ENCODE measurements at places on chromosomes 6 and 20. TPM values are rescaled to one million over a fixed set of nuclear protein-coding genes. Genes with fewer than 3 reads are reported as not detected.

DNA sequence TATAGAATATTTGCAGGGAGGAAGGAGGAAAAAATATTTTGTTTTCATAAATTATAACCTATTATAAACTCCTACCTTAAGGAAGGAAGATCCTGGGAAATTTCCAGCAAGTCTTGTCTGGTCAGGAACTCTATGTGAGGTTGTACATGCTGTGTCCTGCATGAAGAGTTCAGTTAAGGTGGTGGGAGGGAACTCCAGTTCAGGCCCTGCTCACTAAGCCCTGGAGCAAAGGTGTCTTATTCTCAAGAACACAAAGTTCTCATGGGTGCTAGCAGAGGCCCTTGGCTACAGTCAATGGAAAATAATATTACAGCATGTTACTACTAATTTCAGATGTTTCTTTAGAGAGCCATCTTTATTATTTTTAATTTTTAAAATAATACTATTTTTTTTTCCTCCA is 3.8 kb upstream of the OGFRL1 start:
- no peak for DNase-seq

- no peak for DNase-seq
Measured at GRCh38 chr20:57483287-57484050, 41.5 kb downstream of the CTCFL start.

DNA sequence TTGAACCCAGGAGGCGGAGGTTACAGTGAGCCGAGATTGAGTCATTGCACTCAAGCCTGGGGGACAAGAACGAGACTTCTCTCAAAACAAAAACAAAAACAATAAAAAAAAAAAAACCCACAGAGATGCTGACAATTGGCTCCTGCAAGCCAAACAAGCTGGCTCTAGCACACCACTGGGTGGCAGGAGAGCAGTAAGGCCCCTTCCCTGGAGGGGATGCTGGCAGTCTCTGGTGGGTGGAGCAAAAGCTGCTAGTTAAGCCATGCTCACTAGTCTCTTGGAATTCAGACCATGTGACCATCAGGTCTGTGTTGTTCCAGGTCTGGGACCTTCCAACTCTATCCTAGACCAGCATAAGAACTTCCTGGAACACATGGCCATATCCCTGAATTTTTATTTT is 18.9 kb upstream of the DSN1 start:
- no peak for DNase-seq

DNA sequence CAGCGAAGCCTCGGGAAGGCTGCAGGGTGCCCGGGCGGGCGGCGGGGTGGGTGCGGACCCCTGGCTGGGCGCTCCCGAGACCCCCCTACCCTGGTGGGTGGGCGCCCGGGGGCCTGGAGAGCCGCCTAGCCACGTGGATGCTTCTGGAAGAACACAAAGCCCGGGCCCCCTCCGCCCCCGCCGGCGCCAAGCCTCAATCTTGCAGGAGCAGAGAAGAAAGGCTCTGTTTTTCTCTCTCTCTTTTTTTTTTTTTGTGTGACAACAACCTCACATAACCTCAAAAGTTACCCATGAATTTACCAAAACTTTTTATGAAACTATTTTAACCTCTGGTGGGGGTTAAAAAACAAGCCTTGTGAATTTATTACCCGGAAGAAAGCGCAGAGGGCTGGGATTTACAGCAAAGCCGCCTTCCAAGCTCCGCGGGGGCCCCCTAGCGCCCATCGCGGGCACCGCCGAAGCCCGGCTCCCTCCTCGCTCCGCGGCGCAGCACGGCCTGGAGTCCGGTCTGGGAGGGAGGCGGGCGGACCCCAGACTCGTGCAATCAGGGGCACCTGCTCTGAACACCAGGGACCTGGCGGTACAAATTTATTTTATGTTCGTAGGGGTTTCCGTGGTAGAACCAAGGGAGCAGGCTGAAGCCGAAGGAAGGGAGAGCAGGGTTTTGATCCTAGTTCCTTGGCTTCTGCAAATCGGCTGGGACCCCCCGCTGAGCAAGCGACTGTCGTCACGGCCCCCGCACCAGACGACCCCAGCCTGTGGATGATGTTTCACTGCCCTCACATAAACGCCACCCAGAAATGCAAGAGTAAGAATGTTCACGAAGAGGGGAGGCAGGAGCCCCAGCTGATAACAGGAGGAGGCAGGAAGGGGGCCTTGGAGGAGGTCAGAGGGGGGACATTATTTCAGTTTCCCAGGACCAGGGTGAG is 58.9 kb downstream of the ZNF831 start:
- peak; percentile 80 for DNase-seq

GRCh38 chr6:45689926-45690615 is 312.3 kb upstream of the SUPT3H start:
- no peak for DNase-seq

DNA sequence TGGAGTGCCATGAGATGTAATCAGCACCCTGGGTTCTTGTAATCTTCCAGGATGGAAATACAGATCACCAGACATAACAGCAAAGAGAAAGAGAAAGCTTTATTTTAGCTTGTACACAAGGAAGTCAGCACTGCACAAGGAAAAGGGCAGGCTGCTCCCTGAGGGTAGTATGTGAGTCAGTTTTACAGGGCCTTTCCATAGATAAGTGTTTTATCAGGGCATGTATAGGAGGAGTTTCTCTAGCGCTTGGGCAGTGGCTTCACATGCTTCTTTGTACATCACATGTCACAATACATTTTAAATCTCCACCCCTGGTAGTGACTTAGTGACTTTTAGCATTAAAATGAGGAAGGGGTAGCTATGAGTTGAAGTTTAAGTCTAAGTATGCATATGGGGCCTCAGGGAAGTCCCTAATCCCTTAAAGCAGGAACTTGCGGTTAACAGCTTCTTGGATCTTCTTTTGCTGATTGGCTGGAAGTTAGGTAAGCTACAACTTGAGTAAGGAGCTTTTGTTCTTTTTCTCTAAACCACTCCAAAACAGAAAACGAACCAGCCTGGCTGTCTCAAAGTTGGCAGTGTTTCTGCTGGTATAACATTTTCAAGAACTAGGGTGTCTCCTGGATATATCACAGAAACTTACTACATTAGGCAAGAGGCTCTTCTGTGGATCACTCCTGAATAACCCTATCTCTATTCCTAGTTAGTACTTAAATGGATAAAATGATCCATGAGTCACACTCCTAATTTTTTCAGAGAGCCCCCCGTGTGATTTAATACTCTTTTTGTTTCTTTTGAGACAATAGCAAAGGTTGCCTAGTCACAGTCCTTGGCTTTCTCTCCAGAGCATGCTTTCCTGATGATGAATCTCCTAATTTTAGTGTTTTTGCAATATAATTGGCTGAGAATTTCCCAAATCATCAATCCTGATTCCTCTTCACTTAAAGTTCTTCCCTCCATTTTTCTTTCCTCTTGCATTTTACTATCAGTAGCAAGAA is 60.2 kb downstream of the MRAP2 start:
- no peak for DNase-seq

DNA sequence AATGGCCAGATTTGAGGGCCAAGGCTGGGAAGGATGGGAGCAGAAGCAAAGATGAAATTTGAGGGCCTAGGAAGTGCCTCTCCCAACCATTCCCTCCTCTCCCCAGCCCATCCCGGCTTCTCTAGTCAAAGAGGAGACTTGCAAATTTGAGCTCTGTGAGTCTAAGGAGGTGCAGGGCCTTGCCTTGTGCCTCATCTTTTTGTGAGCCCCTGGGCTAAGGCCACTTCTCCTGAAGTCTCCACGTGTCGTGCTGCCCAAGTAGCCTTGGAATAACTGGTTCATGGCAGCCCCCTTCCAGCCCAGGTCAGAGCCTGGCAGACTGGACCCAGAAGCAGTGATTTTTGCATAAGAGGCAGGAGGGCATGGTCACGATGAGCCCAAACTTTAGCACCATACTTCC is 6.7 kb downstream of the PTGIS start:
- DNase-seq, result no peak

DNA sequence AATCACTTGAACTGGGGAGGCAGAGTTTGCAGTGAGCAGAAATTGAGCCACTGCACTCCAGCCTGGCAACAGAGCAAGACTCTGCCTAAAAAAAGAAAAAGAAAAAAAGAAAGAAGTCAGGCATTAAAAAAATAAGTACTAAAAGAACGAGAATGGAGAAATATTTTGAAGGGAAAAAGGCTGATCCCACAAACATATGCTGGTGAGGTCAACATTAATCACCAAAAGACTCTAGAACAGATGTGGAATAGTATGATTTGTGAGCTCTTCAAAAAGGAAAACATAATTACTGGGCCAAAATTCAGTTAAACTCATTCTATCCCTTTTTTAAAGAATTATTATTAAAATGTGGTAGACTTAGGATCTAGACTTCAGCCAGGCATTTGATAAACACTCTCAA is 61.2 kb upstream of the NRSN1 start:
- no peak for DNase-seq

- no peak for DNase-seq
Measured at GRCh38 chr6:57021086-57021720, 25.3 kb upstream of the KIAA1586 start.

- no peak for DNase-seq
Measured at GRCh38 chr6:88665131-88665530, 298.3 kb downstream of the RNGTT start.

GRCh38 chr6:167452338-167453081 is 127.6 kb downstream of the TTLL2 start:
- DNase-seq, result no peak

DNA sequence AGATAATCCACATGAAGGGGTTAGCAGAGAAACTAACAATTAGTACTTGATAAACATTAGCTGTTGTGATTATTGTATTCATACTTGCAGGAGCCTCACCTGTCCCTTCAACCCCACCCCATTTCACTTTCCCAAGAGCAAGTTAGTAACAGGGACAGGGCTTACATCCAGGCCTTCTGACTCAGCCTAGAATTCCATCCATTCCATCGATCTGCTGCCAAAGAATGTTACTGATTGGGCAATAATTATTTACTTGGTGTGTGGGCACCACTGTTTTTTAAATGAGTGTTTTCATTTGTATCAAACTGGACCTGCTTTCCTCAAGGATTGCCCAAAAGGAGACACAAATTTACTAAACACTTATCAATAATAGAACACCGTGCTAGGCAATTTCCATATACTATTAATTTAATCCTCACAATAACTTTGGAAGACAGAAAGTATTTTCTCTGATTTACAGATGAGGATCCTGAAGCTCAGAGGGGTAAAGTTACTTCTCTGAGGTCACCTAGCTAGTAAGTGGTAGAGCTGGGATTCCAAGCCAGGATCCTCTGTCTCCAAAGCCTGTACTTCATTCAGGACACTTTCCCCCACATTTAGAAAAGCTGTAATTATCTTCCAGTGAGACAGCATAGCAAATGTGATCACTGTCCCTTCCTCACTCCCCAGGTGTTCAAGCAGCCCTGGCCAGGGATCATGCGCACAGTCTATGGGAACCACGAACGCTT is 32.8 kb downstream of the GSS start:
- no peak for DNase-seq

- no peak for DNase-seq
Measured at GRCh38 chr6:90545448-90545847, 41.4 kb downstream of the MAP3K7 start.

- no peak for DNase-seq
Measured at GRCh38 chr6:13830803-13831202, 16.4 kb upstream of the MCUR1 start.

DNA sequence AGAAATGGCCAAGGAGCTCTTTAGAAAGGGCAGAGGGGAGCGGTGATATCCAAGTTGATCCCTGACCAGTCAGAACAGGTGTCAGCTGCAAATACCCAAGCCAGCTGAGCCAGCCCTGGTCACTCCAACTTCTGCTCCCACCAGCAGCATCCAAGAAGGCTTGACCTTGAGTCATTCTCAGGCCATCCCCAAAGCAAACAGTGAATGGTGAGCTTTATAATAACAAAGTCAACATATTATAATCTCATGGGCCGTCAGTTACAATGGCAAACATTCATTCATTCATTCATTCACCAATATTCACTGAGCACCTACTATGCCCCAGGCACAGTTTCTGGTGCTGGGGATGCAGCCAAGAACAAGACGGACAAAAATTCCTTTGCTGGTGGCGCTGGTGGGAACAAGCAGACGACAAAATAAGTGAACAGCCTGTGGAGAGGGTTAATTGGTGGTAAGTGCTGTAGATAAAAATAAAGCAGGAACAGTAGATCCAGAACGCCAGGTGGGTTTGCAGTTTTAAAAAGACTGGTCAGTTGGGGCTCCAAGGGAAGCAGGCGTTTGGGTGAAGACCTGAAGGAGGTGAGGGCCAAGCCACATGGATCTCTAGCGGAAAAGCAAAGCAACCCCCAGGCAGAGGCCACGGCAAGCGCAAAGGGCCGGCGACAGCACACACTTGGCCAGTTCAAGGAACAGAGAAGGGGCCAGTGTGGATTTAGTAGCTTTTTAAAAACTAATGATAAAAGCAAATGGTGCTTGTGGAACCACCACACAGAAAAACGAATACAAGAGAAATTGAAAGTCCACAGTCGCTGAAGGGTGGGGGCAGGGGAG is 131.8 kb upstream of the PTPN1 start:
- DNase-seq, result no peak

- no peak for DNase-seq
Measured at GRCh38 chr6:72954716-72955115, 270.6 kb downstream of the KHDC1L start.

DNA sequence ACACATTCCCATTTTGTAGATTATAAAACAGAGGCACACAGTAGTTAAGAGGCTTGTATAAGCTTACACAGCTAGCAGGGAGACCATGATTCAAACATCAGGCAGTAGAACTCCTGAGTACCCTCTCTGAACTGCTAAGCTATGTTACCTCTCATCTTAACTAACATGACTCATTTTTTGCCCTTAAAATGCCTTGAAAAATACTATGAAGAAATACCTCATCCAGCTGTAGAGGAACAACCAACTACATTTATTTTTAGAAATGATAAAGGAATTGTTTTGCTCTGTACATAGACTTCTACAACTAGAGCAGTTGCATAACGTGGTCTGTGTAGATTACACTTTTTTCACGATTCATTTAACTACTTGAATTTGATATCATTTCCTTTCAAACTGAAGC is 102.1 kb downstream of the FLRT3 start:
- no peak for DNase-seq

- DNase-seq, result no peak
Measured at GRCh38 chr20:1317545-1318255, 11.2 kb downstream of the SDCBP2 start.

The HSPA12B gene
- 0.72 TPM for polyA plus RNA-seq

The MRAP2 gene
- polyA plus RNA-seq, result 0.05 TPM

The DEFB110 gene
- not detected for polyA plus RNA-seq

The ZNF334 gene
- 1.0 TPM for polyA plus RNA-seq

The SUMO4 gene
- polyA plus RNA-seq, result 0.83 TPM

The CAGE1 gene
- not detected for polyA plus RNA-seq

The LHFPL5 gene
- polyA plus RNA-seq, result not detected

The FAM209B gene
- polyA plus RNA-seq, result 0.38 TPM

The IL17F gene
- polyA plus RNA-seq, result not detected

The SIGLEC1 gene
- 2.3 TPM for polyA plus RNA-seq

The MYL9 gene
- polyA plus RNA-seq, result 9.9 TPM

The ADGRF4 gene
- not detected for polyA plus RNA-seq

The PDYN gene
- not detected for polyA plus RNA-seq

The LY6G5C gene
- 1.1 TPM for polyA plus RNA-seq

The MCHR2 gene
- not detected for polyA plus RNA-seq
